CD4-positive, alpha-beta T cell (primary cell): ENCODE measurements at places on chromosomes 2 and 18. TPM values are rescaled to one million over a fixed set of nuclear protein-coding genes. Genes with fewer than 3 reads are reported as not detected.

LTBP1 gene
- total RNA-seq, result 0.06 TPM

- no peak for DNase-seq
Measured at GRCh38 chr2:229176136-229176535, 95.0 kb downstream of the PID1 start.

PLCD4 gene
- 0.25 TPM for total RNA-seq

DNA sequence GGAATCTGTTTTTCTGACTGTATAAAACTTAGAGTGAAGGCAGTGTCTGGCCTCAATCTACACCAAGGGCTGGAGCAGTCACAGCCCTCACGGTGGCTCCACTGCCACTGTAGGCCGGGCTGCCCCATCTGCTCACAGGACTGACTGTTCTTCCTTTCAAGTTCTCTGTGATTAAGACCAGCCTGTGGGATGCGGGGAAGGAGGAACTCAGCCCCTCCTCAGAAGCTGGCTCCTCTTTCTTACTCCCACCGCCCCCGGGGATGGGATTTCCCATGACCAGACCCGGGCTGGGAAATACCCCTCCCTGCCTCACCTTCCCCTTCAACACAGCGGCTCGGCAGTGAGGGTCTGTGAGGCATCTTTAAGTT, 106.0 kb downstream of the COPS8 start:
- no peak for DNase-seq

- DNase-seq, result no peak
Measured at GRCh38 chr2:65429786-65430602, 2.4 kb downstream of the SPRED2 start.

- no peak for DNase-seq
Measured at GRCh38 chr2:85994421-85994777, 105.6 kb upstream of the ST3GAL5 start.

DNA sequence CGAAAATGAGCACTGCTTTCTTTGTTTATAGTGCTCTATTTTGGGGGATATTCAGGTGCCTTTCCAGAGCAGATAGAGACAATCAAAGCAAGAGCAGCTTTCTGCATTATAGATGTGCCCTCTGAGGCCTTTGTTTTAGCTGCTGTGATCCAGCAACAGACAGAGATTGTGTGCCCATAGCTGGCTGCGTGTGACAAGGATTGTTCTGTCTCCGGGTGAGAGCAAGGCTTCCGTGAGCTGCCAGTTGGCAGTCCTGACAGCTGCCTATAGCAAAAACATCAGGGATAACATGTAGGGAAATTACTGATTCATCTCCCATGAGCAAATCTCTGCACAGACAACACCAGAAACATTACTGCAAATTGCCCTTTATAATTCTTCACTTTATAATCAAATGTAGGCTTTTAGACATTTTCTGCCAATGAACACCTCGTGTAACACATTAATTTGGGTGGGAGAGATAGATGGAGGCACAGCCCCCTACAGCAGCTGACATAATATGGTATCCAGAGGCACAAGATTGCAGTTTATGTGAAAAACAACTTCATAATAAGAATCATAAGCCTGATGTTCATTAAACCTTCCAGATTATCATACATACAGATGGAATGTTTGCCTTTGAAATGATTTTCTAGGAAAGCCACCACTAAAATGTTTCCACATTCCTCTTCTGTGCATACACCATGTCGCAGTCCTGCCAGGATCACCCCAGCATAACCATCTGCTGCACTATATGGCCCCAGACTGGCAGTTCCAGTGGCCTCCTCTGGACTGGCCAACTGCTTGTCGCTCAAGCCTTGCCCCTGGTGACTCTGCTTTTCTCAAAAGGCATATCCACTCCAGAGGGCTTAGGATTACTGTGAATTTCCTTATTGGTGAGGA, 131.2 kb downstream of the TRIB2 start:
- DNase-seq, result no peak

- no peak for DNase-seq
Measured at GRCh38 chr2:231321556-231322334, 73.8 kb upstream of the B3GNT7 start.

DNA sequence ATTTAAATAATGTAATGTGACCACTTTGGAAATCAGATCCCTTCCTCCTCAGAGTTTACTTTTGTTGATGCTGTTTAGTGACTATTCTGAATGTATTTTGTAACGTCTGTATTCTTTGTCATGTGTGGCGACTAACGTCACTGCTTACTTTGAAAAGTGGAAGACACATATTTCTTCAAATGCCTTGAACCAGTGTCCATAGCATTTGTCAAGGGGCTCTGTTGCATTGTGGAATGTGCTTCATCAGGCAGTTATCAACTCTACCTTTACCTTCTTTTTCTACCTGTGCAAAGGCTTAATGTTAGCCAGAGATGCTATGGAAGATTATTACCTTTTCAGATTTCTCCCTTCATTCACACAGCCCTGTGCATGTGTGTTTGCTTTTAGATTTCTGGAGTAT, 162.4 kb downstream of the ZNF407 start:
- no peak for DNase-seq

DNA sequence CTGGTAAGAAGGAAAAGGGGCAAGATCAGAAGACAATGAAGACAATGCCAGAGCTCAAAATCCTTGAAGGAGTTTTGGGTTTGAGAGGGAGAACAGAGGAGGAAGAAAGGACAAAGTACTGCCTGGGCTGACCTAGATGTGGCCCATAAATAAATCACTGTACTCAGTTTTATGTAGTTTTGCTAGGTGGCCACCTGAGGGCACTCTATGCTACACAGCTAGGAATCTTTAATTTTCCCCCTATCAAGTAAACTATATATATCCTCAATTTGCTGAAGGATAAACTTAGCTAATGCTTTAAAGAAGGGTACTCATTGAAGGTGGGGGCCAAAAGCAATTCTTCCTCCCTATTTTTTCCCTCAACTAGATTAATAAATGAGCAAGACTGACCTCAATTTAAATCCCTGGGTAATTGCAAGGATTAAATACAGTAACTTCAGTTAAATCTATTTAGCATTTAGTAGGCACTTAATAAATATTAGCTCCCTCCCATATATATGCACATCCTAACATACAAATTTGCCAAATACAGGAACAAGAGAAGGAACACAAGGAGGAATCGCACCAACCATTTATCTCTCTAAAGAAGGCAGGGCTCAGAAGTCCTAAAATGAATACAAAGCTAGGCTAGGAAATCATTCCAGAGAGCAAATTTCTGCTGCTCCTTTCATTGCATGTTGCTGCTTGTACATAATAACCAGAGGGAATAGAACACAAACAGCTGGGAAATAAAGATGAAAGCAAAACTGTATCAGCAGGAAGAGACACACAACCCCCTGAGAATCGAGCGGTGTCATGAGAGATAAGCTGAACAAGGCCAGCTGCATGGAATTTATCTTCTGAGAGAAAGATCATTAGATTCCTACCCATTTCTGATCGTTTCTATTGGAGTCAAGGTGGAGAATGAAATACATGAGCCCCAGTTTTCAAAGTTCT, 540.1 kb downstream of the NRXN1 start:
- no peak for DNase-seq

DSG4 gene
- total RNA-seq, result not detected

DNA sequence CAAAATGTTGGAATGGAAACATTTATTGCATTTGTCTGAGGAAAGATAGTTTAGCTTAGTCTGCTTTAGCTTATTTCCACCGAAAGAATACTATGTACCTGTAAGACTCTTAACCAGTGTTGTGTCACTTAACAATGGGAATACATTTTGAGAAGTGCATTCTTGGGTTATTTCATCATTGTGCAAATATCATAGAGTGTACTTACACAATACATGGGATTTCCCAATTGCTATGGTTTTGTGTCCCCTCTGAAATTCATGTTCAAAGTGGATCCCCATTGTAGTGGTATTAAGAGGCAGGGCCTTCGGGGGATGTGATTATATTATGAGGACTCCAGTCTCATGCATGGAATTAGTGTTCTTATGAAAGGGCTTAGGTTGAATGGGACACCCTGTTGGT, 249.4 kb upstream of the UBE2E3 start:
- DNase-seq, result no peak

DNA sequence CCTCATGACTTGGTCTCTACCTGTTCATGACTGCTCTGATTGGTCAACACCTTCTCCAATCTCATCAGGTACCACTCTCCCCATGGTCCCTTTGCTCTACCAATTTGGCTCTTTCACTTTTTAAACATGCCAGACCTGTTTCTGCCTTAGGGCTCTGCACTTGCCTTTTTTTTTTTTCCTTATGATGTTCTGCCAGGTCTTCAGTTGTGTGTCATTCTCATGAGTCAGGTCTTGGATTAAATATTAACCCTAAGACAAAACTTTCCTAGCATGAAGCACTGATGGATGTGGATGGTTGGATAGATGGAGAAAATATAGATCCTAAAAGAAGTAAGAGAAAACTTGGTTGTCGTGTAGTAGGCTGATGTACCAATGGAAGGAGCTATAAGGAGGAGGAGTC, 219.3 kb downstream of the TTC32 start:
- no peak for DNase-seq

- no peak for DNase-seq
Measured at GRCh38 chr18:25229081-25229480, 122.9 kb downstream of the ZNF521 start.

LYG1 gene
- total RNA-seq, result 0.71 TPM

DNA sequence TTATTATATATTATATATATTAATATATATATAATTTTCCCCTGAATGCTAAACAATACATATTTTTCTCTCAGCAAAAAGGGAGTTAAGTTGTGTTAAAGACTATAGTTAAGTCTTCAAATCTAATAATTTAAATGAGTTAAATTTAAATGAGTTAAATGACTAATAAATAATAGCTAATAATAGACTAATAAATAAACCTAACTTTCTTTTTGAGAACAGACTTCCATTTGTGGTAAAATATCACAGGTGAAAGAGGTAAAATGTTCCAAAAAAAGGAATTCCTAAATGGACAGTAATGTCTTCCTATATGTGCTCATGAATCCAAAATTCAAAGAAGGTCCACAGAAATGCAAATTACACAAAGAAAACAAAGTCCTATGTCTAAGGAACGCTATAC, 74.6 kb downstream of the SLC25A12 start:
- no peak for DNase-seq

KYNU gene
- total RNA-seq, result 0.38 TPM

DNA sequence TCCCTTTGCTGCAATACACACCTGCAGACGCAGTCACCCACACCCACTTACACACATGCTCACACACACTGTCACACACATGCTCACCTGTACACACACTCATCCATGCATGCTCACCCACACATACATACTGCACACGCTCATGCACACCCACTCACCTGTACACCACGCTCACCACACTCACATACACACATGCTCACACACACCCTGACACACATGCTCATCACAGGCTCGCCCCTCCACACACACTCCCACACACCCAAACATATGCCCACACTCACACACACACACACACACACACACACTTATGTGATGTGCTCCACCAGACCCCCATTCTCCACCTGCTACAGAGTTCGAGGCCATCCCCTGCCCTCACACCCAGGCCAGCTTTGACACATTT, 22.8 kb upstream of the CREG2 start:
- no peak for DNase-seq

DNA sequence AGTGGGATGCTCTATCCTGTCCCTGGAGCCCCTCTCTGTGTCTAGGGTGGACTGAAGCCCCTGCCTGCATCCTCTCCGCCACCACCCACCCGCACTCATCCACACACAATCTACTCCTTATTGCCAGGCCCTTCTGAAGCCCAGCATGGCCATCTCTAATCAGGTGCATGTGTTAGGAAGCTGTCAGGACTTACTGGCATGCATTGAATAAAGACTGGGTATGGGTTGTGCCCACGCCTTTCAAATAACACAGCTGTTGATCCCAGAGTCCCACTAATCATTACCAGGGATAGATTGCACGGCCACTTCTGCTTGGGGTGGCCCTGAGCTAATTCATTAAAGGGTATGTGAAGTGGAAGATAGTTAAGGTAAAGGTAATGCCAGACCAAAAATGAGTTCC, 88.4 kb downstream of the CABLES1 start:
- DNase-seq, result no peak

GPR35 gene
- total RNA-seq, result 7.2 TPM

VWA3B gene
- total RNA-seq, result not detected

SERPINB12 gene
- total RNA-seq, result not detected

DNA sequence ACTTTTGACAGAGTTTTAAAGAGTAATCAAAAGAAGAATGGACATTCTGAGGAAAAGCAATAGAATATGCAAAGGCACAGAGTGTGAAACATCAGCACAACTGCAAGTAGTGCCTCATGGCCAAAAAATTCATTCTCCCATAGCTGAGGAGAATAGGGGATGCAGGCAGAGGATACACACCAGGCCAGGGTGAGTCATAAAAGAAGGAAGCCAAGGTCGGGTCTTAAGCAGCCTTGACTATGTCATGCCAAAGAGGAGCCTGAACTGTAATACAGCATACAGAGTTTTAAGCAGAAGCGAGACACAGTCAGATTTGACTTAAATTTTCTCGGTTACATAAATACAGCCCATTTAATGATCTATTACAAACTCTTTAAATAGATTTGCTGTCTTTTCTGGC, 165.0 kb downstream of the LNPK start:
- DNase-seq, result no peak

FHOD3 gene
- total RNA-seq, result not detected

DNA sequence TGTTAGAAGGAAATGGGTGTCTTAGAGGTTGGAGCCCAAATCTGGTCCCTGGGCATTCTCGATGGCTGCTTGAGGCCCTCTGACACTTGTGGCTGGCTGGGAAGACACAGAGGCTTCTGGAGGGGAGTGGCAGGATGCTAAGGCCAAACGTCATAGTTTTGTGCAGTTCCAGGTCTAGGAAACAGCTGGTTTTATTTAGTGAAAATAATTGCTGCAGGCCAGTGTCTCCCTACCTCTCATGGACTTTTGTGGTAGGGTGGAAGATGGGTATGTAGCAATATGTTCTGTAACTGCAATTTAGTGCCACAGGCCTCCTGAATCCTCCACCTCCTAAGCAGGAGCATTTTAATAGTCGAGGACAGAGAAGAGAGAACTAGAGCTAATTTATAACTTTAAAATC, 32.2 kb upstream of the SPRED2 start:
- DNase-seq, result no peak

SLC23A3 gene
- total RNA-seq, result 0.36 TPM

HOXD12 gene
- not detected for total RNA-seq

CLIP4 gene
- 36.8 TPM for total RNA-seq

GRCh38 chr2:18503376-18504228, 56.9 kb downstream of the RDH14 start:
- DNase-seq, result no peak
